Activated naive CD8-positive, alpha-beta T cell treated with anti-CD3 and anti-CD28 coated beads, Interleukin-2, amount 50 U/mL, for 16 hours (primary cell): ENCODE measurements at places on chromosomes 7 and 10.

GRCh38 chr7:135263321-135263970 is 29.8 kb downstream of the STRA8 start:
- no peak for DNase-seq

DNA sequence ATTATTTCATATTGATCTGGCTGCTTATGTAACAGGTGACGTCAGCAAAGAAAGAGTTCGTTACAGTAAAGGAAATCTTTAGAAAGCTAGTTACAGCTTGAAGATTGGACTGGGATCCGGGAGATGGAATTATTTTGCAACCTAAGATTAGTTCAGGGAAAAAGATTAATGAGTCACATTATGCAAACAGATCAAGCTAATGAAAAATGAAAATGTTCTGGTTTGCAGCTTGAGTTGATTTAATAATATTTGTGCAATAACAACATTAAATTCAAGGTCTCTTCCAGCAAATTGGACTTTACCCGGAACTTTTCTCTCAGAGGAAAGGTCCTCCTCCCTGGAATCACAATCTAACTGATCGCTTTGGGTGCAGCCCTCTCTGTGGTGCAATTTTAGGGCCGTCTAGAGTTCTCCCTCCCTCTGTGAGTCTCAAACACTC is 119.5 kb downstream of the OTUD1 start:
- no peak for DNase-seq

GRCh38 chr10:62025134-62025794 is 123.8 kb downstream of the ARID5B start:
- DNase-seq: no peak

- DNase-seq: no peak
These were observed 43.4 kb downstream of the CLIP2 start for GRCh38 chr7:74332373-74333176.

DNA sequence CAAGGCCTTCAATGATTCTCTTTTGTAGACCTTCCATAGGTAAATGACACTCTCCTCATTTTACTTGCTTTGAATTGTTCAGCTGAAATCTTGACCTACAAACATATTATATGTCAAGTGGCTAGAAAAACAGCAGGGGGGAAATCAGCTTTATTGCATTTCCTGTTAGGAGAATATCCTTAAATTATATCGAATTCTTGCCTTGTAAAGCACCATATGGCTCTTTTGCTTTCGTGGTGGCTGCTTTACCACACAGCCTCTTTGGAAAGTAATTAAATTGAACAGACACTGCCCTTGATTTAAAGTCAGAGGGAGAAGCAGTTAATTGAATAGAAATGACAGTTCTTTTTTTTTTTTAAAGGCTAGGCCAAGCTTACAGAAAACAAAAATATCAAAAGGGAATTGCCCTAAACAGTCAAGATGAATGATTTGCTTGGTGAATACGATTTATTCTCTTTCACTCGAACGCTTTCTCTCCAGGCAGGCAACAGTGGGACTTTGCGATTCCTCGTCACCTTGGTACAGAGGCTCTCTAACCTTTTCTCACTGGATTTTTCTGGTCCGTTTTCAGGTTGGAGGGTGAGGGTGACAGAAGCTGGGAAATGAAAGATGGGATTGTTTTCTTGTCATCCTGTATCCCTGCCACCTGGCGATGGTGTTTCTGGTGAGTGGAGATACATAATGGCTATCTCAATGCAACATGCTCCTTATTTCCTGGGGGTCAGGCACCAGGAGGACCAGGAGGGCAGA is 126.0 kb downstream of the GATA3 start:
- no peak for DNase-seq
